ENCODE measurements at places on chromosomes 12 and 14.

DNA sequence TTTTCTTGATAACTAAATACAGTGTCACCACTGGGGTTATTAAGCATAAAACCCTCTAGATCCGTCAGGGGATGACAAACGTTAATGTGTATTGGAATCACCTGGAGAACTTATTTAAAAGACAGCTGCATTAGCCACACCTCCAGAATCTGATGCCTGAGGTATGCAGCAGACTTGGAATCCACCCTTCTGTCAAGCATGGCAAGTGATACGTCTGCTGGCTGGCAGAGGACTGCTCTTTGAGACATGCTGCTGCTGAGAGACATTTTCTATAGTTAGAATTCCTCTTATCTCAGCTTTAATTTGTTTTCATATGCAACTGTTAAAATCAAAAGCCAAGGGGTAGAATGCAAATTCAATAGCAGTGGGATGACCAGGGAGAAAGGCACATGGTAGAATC lies 496.3 kb downstream of the NELL2 start:
- DNase-seq, result no peak

GRCh38 chr12:24227551-24227950 lies 278.1 kb upstream of the SOX5 start:
- DNase-seq, result no peak

DNA sequence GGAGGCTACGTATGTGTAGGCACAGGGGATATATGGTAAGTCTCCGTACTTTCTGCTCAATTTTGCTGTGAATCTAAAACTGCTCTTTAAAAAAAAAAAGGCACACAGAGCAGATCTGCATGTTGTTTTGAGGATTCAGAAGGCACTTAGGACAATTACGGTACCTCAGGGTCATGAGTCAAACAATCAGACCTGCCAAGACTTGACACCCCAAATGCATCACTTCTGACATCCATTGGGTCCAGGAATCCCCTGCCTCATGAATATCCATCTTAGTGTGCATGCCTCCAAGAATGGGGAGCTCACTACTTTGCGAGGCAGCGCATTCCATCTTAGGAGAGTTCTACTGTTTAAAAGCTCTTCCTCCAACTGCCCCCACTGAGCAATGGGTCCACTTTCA lies 3.0 kb downstream of the BDKRB2 start:
- no peak for DNase-seq

GRCh38 chr12:115988212-115988611 lies 289.3 kb downstream of the MED13L start:
- no peak for DNase-seq

DNA sequence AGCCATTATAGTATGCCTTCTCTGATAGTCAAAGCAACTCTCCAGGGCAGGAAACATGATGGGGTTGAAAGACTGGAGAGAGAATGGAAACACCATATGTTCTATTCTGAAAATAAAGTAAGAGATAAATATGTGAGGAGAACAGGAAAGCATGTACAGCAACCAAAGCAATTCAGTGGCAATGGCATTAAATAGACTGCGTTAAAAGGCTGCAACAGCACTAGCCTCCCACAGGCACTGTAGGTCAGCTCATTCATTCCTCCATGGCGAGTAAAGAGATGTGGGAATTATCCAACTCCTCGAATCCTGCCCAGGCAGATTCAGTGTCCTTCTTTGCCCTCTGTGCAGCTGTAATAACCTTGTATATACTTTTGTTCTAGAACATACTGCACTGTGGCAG lies 43.8 kb downstream of the ANO6 start:
- DNase-seq, result peak; percentile 50

- DNase-seq, result no peak
Observed at GRCh38 chr14:26206640-26207039, 391.2 kb downstream of the NOVA1 start.

DNA sequence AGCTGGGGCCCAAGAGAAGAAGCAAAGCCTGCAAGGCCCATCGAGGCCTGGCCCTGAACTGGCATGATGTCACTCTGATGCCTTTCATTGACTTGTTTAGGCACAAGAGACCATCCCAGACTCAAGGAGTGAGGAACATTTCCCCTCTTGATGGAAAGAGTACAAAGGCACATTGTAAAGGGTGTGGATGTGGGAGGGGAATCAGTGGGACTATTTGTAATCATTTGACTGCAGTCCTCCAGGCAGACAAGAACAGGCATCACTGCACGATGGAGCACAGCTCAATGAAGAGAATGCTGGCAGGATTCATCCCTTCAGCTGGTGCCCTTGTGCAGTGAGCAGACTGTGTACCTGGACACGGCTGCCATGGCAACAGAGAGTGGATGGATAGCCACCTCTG lies 87.9 kb downstream of the LGMN start:
- no peak for DNase-seq

GRCh38 chr14:32169191-32169590 lies 32.7 kb upstream of the RNU6-7 start:
- DNase-seq, result no peak

- peak; percentile 77 for DNase-seq
Observed at GRCh38 chr12:110546339-110546738, 36.8 kb downstream of the PPTC7 start.

- DNase-seq, result no peak
Observed at GRCh38 chr12:94643606-94644005, 6.8 kb downstream of the TMCC3 start.

GRCh38 chr14:24135584-24135833 lies 485 bp upstream of the PSME1 start:
- DNase-seq, result no peak

DNA sequence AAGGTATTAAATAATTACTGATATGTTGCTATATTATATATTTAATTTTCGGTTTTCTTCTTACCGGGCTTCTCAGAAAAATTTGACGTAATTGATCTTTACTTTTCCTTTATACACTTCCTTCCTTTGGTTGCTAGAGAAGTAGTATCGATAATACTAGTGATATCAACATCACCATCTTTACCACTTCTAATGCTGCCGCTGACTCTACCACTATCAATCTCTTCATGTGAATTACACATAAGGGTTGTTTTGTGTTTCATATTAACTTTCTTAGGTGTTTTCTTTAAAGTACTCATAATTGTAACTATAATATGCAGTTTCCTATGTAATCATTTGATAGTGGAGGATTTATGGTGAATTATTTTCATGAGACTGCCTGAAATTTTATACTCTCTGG lies 30.9 kb upstream of the KLRF1 start:
- no peak for DNase-seq

- DNase-seq, result no peak
Observed at GRCh38 chr14:56752428-56752827, 57.9 kb downstream of the OTX2 start.

GRCh38 chr12:103470664-103471063 lies 25.1 kb downstream of the C12orf42 start:
- DNase-seq, result no peak

DNA sequence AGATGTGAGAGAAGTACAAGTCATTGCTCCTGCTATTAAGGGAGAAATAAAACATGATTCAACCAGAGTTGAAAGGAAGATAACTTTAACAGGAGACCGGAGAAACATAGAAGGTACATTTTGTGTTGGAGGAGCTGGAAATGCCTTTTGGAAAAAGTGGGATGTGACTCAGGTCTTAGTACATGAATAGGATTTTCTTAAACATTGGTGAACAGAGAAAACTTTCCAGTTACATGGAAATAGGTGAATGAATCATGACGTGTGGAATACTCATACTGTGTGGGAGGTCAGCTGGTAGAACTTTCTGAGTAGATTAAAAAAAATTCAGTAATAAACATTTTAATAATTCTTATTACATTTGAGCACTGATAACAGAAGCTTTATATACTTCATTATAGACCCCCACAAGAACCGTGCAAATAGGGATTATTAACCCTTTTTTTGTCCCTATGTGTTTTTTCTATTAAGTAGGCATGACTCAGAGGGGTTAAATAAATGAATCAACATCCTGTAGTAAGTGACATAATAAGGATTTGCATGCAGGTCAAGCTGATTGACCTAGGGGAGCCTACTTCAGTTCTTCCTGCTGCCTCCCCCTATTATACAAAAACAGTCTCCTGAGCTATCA lies 710.5 kb downstream of the NOVA1 start:
- DNase-seq, result no peak

GRCh38 chr12:132061641-132062430 lies 82.3 kb downstream of the DDX51 start:
- no peak for DNase-seq

DNA sequence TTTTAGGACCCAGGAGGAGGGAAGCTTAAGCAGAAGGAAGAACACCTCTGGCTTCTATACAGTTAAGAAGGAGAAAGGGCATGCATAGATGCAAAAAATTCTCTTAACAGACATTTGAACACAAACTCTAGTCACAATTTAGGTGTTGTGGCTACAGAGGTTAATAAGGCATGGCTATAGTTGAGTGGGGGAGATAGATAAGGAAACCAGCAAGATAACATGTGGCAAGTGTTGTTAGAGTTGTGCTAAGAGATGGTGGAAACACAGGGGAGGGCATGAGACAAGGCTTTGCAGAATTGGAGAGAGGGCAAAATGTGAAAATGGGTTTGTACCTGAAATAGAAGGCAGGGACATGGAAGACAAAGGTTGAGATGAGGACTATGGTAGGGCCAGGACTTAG lies 88.9 kb downstream of the MSRB3 start:
- DNase-seq, result no peak

GRCh38 chr12:19451196-19451595 lies 11.9 kb downstream of the AEBP2 start:
- DNase-seq, result no peak

GRCh38 chr12:77232045-77232444 lies 166.7 kb upstream of the E2F7 start:
- peak; percentile 59 for DNase-seq

- no peak for DNase-seq
Observed at GRCh38 chr12:80382254-80382653, 61.8 kb upstream of the PTPRQ start.

- DNase-seq, result no peak
Observed at GRCh38 chr14:95364481-95365209, 44.9 kb upstream of the CLMN start.

DNA sequence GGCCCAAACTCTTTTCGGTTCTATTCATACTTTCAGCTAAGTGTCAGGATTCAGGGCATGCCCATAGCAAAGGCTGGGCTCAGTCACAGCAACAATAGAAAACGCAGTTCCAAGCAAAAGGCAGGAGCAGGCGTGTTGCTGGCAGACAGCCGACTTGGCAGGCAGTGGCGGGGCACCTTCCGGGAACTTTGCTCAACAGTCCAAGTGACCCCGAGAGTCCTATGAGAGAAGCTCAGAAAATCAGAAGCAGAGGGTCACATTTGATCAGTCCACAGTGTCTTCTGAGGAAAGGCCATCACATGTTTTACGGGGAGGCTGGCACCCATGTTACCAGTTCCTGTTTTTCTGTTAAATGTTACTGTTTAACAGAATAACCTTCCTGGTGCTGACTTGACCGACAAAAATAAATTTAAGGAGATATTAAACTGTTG lies 115.0 kb downstream of the DACT1 start:
- DNase-seq, result no peak

- no peak for DNase-seq
Observed at GRCh38 chr12:130673036-130673705, 42.9 kb downstream of the RIMBP2 start.

DNA sequence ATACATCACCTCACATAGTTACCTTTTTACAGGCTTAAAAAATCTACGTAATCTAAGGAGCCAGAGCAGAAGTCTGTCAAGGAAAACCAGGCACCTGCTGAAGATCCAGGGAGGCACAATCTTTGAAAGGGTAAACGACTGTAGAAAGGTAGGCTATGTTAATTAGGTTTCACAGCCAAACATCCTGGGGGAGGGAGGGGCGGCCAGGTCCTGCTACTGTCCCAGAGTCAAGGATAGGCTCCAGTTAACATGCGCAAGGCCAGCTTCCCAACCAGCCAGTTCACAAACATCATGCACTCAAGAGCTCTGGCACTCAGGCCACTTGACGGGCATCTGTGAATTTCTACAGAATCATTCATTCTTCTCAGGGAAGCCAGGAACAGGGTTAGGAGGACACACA lies 22.9 kb downstream of the NIN start:
- no peak for DNase-seq

DNA sequence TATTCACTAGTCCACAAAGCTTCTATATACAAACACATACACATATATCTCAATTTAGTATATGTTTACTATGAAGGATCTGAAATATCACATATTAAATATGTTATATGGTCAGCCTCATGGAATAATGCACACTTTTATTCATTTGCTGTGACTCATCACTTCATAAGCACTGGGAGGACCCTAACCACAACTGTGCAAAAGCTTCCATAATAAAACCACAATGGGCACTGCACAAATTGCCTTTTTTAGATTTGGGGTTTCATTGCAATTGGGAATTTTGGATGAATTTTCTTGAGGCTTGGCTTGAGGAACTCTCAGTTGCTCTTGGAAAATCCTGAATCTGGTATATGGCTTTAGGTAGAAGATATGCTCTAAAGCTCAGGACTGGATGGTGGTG lies 399.4 kb downstream of the C12orf75 start:
- no peak for DNase-seq

GRCh38 chr12:66800046-66800445 lies 121.2 kb upstream of the GRIP1 start:
- no peak for DNase-seq

DNA sequence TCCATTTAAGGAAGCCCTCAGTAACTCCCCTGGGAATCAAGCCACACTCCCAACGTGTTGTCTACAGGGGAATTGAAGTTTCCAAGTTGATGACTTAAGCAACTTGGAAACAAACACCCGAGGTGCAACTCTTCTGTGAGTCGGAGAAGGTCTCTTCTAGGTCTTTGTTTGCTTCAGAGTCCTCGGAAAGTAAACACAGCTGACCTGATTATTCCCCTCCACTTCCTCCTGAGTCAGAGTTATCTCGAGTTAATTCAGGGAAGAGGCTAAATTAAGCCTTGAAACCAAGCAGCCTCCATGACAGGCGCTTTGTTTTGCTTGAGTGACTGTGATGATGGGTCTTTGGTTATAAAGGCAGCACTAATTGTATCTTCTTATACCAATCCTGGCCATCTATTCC lies 41.8 kb downstream of the TUNAR start:
- no peak for DNase-seq

DNA sequence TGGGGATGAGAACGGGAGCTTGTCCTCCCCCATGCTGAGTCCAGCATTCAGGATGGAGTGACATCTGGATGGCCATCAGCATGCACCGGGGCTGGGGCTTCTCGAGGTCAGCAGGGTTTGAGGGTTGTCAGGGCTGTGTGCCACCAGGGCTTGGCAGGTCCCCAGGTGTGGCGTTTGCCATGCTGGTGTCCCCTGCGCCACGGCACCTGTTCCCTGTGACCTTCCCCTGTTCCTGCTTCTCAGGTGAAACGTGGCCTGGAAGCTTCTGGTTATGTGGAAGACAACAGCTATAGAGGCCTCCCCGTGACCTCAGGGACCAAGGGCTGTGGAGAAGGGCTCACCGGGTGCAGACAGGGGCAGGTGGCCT lies 152.4 kb downstream of the KIF26A start:
- DNase-seq, result no peak

Measured in AG08395 (cell line).